NCI-H1105 treated with DMSO at 0.1 percent for 48 hours (cell line): ENCODE measurements at places on chromosomes 12 and 14.

DNA sequence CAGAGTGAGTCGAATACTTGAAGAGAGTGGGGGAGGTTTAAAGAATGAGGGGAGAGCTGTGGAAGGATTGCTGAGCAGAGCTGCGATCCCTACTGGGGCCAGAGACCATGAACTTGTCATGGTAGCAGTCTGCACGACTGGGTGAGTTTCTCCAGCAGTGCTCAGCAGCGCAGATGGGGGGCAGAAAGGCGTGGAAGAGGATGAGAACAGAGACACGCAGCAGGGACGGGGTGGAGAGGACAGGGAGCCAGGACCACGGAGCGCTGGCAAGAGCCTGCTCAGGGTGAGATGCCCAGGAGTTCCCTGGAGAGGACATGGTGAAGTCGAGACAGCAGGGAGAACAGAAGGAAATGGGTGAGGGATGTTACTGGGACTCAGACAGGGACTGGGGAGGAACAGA, 2.1 kb upstream of the AQP6 start:
- DNase-seq: no peak

DNA sequence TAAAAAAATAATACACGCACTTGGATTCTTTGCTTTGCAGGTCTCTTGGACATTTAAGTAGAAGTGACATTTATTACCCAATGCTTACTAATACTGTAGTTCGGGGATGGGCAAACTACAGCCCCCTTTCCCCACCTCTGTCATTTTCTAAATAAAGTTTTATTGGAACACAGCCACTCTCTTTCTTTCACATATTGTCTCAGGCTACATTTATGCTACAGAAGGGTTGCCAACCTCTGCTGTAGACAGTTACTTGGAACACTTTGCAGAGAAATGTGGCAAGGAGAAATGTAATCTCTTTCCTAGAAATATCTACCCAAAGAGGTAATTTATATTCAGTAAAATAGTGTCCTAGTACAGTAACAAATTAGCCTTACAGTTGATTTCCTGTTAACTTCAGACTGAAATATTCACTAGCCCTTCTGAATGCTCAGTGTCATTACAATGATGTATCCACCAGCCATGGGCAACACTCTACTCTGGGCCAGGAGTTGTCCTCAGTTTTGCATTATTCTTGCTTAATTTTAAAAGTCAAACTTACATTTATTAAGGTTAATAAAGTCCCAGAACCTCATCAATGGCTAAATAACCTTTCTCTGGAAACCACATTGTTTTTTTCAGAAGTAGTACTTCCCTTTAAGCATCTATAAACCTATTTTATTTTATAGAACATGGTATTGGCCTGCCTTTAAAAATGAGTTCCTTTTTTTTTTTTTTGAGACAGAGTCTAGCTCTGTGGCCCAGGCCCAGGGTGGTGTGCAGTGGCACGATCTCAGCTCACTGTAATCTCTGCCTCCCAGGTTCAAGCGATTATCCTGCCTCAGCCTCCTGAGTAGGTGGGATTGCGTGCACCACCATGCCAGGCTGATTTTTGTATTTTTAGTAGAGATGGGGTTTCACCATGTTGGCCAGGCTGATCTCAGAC, 269.6 kb upstream of the AMIGO2 start:
- DNase-seq: no peak

DNA sequence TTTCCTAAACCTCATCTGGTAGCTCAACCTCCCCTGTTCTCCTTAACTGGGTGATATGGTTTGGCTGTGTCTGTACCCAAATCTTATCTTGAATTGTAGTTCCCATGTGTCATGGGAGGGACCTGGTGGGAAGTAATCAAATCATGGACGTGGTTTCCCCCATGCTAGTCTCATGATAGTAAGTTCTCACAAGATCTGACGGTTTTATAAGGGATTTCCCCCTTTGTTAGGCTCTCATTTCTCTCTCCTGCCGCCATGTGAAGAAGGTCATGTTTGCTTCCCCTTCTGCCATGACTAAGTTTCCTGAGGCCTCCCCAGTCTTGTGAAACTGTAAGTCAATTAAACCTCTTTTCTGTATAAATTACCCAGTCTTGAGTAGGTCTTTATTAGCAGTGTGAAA, 19.5 kb downstream of the COX16 start:
- no peak for DNase-seq

- DNase-seq: no peak
These were observed 184.8 kb downstream of the SLC16A7 start for GRCh38 chr12:59780605-59781135.

DNA sequence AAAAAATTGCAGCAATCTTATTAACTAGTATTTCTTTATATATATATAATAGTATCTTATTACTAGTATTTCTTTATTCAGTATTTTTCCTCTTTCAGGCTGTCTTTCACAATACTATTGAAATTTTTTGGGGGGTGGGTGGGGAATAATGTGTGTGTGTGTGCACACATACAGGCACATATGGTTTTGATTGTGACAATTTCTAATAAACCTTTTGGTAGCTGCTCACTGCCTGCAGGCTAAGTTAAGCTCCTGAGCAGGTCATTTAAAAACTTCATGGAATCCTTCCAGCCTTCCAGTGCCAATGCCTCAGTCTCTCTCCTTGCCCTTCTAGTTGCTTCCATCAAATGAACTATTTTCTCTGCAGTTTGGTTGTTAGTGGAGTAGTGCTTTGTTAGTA, 490.1 kb downstream of the PCNX1 start:
- no peak for DNase-seq
